Activated naive CD4-positive, alpha-beta T cell treated with anti-CD3 and anti-CD28 coated beads for 36 hours (primary cell): ENCODE measurements at places on chromosomes 2 and 18. TPM values are rescaled to one million over a fixed set of nuclear protein-coding genes. Genes with fewer than 3 reads are reported as not detected.

The DNAJC27 gene
- total RNA-seq = 6.0 TPM

GRCh38 chr2:46471-47345, at the start of gene FAM110C:
FAM110C (minus strand) TSS chr2:46505; CDS start chr2:46385, 120 bp downstream.
- peak; percentile 59 for DNase-seq

DNA sequence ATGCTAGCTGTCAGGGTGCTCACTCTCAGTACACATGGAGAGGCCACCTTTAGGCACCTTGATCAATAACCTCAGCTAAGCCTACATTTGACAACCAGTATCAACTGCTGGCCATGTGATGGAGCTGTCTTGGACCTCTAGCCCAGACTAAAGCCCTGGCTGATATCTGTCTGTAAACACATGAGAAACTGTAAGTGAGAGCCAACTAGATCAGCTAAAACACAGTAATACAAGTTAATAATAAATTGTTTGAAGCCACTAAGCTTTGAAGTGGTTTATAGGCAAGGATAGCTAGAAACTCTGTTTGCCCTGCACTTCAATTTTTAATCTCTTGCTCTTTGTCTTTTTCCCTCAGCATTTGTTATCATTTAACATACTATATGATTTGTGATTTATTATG, 407.1 kb downstream of the SPAG16 start:
- DNase-seq = no peak

The IL37 gene
- not detected for total RNA-seq

- DNase-seq = no peak
Observed at GRCh38 chr2:222776792-222777191, 84.0 kb upstream of the ACSL3 start.
